Ovary (tissue), 10 donors: ENCODE measurements at places on chromosomes 16 and 17. TPM values are rescaled to one million over a fixed set of nuclear protein-coding genes. Genes with fewer than 3 reads are reported as not detected.

GRCh38 chr17:49106321-49107210, 26.0 kb upstream of the B4GALNT2 start:
- no peak for DNase-seq

The FBXW10 gene
- not detected for total RNA-seq

GRCh38 chr17:71600137-71600789, 520.6 kb upstream of the SOX9 start:
- no peak for DNase-seq

- DNase-seq, result peak; percentile 77
Observed at GRCh38 chr16:88700636-88701482, 5.3 kb downstream of the RNF166 start.

DNA sequence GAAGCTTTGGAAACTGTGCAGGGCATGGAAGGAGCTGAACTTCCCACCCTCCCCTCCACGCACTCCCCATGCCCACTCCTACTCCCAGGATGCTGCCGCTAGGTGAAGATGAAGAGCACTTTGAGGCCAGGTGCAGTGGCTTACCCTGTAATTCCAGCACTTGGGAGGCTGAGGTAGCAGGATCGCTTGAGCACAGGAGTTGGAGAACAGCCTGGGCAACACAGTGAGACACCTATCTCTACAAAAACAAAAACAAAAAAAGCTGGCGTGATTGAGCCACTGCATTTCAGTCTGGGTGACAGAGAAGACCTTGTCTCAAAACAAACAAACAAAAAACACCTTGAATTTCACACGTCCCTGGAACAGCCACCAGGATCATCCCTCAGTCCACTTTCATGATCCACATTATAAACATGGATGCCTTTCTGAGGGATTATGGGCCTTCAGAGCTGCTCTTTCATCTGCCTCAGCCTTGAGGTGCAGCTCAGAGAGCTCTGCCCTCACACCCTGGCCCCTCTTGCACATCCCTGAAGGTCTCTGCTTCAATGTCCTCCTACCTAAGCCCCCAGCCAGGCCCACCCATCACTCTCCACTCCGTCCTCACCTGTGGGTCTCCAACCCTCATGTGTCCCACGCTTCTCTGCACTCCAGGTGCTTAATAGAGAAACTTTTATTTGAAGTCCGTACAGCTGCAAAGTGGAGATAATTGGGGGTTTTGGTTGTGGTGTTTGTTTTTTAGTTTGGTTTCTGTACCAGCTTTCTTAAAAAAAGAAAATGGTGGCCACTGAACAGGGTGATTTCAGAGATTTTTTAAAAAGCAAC, 25.8 kb downstream of the PHB1 start:
- no peak for DNase-seq

DNA sequence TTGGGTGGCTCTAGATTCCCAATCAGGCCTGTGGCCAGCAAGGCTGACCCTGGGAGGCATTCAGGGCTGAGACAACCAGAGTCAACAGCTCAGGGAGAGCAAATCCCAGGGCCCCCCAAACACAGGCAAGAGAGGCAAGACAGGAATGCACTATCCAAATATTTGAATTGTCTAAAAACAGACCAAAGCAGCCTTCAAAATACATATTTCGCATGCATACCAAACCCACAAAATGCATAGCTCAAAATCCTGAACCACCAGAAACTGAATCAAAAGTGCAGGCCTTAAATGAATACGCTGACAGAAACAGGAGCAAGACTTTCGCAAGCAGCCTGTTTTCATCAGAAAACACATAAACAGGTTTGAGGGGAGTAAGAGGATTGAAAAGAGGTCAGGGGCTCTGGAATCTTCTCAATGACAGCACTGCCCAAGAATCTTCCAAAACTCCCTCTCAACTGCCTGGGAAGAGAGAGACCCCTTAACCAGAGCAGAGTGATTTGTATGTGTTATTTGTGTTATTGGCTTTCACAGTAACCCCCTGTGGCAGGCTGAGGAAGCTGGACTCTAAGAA, 213.6 kb upstream of the CDH5 start:
- no peak for DNase-seq

DNA sequence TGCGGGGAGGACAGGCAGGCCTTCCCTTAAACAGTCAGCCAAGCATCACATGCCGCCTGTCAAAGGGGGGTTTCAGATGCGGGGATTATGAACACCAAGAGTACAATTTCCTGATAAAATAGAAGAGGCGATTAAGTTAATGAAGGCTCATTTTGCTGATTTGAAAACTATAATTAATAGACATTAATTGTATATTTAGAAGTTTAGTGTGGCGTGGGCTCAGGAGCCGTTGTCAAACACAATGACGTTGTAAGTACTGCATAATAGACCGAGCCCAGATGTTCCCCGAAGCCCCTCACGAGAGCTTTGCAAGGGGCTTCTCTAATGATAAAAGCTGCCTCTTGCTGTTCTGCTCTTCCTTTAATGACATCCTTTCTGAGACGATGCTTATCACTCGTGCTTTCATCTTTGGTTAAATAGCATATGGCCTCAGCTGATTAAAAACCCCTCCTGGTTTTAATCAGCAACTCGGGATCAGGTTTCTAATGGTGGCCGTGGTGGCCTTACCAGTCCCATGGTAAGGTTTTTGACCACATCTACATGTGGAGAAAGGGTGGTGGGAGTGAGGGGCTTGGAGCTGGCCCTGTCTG, 28.2 kb downstream of the SNX20 start:
- DNase-seq, result no peak

DNA sequence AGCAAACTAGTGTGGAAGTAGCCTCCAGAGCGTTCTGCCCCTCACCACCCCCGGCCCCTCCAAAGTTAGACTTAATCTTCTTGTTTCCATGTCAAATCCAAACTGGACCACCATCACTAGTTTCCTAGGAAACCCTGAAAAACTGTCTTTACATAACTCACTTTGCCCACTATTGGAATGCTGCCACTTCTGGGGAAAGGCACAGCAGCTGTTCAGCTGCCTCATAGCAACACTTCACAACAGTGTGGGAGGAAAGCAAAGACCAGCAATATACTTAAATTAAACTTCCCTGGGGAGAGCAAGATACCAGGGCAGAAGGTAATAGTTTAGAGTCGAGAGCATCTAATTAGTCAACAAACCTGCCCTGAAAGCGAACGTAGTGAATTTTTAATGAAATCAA, 452.2 kb downstream of the KCNJ2 start:
- DNase-seq, result no peak

GRCh38 chr16:77470851-77471250, 36.0 kb upstream of the ADAMTS18 start:
- DNase-seq, result no peak

DNA sequence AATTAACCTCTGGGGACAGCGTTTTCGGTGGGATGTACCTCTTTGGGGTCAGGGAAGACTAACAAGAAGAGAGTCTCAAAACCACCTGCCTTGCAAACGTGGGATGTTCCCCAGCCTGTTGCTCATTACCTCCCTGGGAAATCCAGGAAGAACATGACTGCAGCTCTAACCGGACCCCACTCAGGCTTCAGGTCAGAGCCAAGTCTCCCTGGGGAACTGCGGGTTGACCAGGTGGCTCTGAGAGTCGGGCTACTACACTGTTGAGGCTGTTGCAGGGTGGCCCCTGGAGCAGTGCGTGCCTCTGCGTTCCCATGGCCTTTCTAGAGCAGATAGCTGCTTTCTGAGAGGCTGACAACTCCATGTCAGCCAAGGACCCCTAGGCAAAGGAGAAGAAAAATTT, 309.1 kb downstream of the FOXL1 start:
- no peak for DNase-seq

- DNase-seq, result no peak
Observed at GRCh38 chr17:76827736-76828135, 40.5 kb upstream of the MGAT5B start.

The KRTAP4-3 gene
- not detected for total RNA-seq

DNA sequence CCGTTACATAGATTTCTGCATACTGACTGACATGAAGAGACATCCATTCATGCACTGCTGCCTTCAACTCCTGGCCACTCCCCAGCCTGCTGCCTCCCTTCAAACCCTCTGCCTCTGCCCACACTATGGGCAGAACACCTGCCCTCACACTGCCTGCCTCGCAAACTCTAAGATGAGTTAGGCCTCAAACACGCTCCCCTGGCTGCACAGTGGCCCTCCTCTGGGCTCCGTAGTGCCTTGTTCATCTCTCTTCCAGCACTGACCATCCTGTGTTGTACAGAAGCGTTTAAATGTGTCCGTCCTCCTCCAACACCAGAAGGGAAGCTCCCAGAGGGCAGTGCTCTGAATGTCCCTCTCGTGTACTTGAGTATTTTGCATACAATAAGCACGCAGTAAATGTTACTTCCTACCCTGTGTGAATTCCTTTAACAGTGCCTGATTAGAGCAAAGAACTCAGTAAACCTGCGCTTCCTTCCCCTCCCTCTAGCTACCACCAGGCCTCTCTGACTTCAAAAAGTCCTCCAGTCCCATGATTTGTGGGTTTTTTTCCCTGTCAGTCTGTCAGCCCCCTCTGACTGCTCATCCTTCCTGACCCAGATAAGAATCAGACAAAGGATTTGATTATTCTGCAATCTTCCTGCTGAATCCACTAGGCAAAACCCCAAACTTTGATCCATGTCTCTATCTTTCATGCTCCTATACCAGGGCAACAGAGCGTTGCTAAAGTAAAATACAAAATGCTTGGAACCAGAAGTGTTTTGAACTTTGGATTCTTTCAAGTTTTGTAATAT, 3.9 kb downstream of the DHX33 start:
- DNase-seq, result no peak

GRCh38 chr16:31201582-31202413, 762 bp downstream of the PYCARD start:
- peak; percentile 26 for DNase-seq
